Suppressor macrophage treated with lipopolysaccharide for 1 hour (primary cell): ENCODE measurements at places on chromosomes 11 and 22.

DNA sequence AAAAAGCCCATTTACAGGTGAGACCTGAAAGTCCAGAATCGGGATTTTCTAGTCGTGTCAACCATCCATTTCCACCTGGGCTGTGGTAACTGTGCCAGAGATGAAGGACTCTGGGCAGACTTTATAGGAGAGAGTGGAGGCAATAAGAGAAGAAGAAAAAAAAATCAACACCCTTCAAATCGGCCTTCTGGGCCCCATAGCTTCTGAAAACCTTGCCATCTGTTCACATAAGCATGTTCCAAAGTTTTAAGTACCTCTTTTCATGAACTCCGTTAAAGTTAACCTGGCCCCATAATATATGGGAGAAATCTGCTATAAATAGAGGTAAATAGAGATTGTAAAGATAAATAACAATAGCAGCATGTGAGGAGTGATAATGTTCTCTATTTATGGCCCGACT, 470.5 kb downstream of the MIAT start:
- DNase-seq: no peak

DNA sequence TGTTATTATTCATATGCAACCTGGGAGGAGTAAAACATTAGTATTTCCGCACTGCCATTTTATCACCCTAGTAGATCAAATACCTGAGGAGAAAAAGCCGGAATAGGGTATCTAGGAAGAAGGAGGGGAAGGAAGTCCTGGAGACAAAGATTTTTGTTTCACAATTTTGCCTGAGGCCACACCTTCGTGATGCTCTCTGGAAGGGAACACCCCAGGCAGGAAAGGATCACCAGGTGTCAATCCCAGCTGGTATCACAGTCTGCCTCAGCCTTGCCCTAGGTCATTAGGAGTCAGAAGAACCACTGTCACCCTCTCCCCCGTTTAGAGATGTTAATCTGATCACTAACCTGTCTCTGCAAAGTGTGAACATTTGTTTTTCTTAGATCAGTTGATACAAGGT, 35.4 kb upstream of the IGSF9B start:
- DNase-seq: no peak

DNA sequence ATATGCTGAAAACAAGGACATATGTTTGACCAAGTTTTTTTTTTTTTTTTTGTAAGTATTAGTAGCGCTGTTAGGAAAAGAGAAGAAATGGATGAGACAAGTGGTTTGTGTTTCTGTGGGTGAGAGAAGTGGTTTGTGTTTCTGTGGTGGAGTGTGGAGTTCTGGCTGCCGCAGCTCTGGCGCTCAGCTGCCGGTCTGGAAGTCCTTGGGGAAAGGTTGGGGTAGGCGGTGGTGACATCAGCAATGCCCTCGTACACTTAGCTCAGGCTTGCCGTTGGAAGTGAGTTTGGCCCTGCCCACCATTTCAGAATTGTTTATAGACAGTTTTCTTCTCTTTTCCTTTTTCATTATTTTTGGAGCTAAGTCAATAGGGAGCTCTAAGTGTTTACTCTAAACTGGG, 116.6 kb downstream of the TBC1D22A start:
- peak; percentile 67 for DNase-seq

DNA sequence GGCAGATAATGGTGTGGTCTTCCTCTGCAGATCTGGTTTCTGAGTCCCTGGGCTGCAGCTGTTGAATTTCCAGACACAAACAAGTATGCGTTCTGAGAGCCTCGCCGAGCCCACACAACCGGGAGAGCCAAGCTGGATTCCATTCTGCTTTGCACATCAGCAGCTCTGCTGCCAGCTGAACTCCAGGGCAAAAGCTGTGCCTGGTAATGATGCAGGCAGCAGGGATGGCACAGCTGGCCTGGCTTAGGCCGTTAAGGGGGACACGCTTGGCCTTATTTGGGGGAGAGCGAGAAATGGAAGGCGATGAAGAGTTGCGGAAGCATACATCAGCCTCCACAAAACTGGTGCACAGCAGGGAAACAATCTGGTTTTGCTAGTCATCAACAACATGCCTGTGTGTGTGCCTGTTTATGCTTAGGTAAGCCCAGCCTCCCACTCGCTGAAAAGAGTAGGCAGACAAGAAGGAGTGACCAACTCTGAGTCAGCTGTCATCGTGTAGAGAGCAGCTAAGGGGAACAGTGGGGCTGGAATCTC, 25.1 kb downstream of the ADAMTS8 start:
- peak; percentile 77 for DNase-seq

DNA sequence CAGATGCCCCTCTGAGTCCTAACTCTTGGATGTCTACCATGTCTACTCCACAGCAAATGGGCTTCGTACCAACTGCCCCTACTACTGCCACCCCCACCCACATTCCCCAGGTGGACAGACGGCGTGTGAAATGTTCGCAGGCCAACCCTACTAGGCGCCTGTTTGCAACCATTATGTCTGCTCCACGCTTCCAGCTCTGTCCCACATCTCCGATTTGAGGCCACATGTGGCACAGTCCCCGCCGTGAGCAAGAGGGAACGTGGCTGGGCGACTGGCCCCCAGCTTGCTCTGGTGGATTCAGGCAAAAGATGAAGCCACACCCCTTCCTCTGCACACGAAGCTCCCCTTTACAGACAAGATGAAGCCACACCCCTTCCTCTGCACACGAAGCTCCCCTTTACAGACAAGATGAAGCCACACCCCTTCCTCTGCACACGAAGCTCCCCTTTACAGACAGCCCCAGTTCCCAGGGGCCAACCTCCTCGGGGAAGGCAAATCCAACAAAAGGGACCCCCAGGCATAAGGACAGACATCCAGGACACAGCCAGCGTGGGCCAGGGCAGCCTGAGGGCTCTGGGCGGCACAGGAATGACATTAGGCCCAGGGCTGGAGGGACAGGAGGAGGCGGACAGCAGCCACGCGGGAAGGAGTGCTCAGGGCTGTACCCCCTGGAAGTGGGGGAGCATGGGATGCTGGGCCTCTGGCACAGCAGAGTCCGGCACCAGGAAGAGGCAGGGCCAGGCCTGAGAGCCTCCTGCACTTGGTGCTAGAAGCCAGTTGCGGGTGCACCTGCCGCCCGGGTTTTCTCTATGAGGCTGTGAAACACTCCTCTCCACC, 106.2 kb downstream of the SHANK2 start:
- DNase-seq: no peak

DNA sequence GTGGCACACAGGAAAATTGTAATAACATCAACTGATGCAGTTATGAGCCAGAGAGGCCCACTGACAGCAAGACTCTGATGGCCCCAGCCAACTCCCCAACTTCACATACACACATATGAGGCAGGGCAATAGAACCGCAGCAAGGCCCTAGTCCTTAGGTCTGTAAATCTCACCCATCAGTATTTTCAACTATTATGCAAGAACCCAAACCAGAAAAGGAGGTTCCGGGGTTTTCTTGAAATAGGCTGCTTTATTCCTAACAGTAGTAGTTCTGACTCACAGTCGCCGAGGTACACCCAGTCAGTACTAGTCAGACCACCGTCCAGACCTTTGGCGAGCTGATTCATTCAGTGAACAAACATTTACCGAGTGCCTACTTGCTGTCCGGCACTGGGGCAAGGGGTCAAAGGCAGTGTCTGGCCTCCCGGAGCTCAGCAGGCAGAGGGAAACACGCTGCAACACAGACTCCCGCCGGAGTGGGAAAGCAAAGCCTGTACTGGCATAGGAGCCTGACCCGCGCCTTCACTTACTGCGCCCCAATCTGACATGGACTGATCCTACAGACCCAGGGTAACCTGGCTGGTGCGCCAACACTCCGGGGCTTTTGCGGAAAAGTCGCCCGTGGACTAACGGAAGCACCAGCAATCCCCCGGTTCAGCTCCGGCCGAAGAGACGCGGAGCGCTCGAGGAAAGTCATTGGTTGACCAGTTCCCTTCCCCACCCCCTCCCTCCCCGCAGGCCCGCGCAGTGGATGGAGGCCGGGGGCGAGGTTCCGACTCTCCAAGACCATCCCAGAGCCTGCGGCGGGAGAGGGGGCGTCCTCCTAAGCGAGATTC, 1.3 kb downstream of the PLEKHA7 start:
- peak; percentile 15 for DNase-seq
